ENCODE measurements at places on chromosomes 16 and 17. TPM values are rescaled to one million over a fixed set of nuclear protein-coding genes. Genes with fewer than 3 reads are reported as not detected.

The CDH5 gene
- polyA plus RNA-seq, result 62.7 TPM

The DOC2B gene
- 76.6 TPM for polyA plus RNA-seq

The ADGRG1 gene
- 68.7 TPM for polyA plus RNA-seq

GRCh38 chr16:19294156-19294649 is 8.7 kb downstream of the CLEC19A start:
- DNase-seq, result no peak

DNA sequence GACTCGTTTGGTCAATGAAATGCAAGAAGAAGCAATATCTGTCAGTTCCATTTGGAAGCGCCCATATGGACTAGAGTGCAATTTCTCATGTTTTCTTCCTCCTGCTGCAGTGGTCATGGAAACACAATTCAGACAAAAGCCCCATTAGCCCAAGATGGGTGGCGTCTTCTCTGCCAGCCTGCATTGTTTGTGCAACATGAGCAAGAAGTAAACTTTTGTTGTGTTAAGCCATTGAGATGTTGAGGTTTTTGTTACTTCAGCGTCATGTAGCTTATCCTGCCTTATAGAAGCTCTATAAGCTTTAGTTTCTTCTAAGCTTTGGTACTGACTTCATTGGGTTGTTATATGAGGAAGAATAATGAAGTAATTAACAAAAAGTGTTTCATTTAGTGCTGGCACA is 137.4 kb downstream of the NPIPB5 start:
- DNase-seq, result no peak

GRCh38 chr17:9104370-9105041 is 83.2 kb downstream of the NTN1 start:
- no peak for DNase-seq

GRCh38 chr17:70622368-70623260 is 453.3 kb downstream of the KCNJ2 start:
- DNase-seq, result no peak

DNA sequence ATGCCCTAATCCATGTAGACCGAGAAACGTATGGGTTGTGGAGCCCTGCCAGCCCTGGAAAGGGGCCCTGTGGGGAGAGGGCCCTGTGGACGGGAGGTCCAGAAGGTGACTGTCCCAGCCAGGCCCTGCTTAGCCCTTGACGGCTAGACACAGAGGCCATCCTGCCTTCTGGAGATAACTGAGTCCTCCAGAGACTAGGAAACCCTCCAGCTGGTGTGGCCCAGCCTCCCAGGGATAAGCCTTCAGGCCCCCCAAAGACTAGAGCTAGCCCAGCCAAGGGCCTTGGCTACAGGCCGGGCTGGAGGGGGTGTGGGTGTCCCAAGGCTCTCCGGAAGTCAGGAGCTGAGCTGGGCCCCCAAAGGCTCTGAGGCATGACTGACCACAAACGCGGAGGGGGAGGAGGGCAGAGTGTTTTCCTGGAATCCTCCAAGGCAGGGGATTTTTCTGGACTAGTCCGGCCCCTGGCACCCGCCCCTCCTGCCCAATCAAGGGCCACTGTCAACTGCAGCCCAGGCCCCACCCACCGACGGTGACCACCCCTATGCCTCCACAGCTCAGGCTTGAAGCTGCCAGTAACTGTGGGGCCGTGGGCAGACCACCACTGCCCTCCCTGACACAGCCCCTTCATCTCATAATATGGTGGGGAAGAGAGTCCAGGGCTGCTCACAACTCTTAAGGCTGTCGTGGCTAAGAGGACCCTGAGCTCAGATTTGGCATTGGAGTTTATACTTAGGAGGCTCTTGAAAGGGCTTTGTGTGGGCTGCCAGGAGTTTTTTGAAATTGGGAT is 885 bp upstream of the VASN start:
- no peak for DNase-seq

GRCh38 chr17:27538156-27538955 is 82.1 kb downstream of the KSR1 start:
- no peak for DNase-seq

Data from right renal cortex interstitium (tissue), 3 donors.